ENCODE measurements at places on chromosomes 1 and 21. TPM values are rescaled to one million over a fixed set of nuclear protein-coding genes. Genes with fewer than 3 reads are reported as not detected.

Gene MAP3K6
- polyA plus RNA-seq = 9.7 TPM

Gene FMO3
- not detected for polyA plus RNA-seq

Gene VSIG8
- polyA plus RNA-seq = 0.43 TPM

DNA sequence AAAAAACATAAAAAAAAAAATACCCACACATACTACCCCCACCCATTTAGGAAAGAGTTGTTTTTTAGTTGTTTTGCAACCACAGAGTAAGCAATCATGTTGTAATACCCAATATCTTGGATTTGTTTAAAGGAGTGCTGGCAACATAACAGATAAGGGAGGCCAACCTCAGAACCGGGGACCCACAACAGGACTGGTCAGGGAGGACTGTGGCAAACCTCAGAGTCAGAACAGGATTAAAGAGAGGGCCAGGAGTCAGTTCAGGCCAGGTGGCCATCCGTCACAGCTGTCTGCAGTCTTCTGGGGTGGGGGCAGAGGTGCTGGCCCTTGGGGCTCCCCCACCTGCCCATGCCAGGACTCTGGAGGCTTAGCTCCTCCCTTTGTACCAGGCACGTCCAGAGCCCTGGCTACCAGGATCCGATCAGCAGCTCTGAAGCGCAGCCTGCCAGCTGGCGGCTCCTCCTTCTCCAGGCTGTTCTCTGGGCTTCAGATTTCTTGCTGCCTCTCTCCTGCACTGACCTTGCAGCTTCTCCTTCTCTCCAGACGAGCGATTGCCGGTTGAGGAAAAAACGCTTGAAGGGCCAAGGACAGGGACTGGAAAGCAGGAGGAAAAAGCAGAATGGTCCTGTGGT is 7.9 kb downstream of the H6PD start:
- no peak for DNase-seq

GRCh38 chr1:206744683-206745082 is 25.9 kb upstream of the IL19 start:
- no peak for DNase-seq

DNA sequence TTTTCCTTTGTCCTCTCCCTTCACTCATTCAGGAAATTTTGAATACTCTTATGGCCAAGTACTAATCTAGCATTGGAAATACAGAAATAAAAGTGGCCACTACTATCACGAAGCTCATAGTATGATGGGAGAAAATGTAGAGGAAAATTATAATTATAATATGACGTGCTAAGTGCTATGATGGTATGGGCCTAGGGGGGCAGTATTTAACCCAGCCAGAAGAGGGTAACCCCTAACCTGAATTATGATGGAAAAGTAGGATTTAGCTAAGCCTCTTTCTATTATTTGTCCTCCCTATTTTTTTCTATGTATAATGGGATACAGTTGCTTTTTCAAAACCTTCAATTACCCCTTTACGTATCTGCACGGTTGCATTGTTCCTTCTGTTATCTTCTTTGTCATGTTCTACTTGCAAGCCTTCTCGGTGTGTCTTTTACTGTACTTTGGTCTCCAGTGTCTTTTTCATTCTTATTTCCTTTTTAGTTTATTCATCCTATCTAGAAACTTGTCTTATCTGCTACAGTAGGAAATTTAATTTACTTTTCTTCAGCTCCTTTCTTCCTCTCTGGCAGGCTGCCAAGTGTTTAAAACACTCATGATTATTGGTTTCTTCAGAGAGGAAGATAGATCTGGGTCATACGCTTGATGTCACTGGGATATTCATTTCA is 88.8 kb upstream of the GPR52 start:
- DNase-seq = no peak

- DNase-seq = no peak
Measured at GRCh38 chr1:238621405-238621804, 730.7 kb upstream of the ZP4 start.

DNA sequence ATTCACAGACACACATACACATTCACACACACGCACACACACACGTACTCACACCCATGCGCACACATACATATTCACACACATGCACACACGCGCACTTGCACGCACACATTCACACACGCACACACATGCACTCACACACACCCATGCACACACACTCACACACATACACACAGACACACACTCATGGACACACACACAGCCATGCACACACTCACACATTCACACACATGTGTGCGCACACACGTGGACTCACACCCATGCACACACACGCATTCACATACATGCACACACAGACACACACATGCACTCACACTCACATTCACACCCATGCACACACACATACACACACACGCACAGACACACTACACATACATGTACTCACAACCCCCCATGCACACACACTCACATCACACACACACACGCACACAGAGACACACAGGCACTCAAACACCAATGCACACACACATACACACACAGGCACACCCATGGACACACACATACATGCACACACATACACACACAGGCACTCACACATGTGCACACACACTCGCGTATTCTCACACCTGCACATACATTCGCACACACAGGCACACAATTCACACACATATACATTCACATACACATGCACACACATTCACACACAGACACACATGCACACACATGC is 589.1 kb downstream of the PTPRU start:
- no peak for DNase-seq

- no peak for DNase-seq
Measured at GRCh38 chr1:212759683-212760082, 31.9 kb downstream of the NSL1 start.

DNA sequence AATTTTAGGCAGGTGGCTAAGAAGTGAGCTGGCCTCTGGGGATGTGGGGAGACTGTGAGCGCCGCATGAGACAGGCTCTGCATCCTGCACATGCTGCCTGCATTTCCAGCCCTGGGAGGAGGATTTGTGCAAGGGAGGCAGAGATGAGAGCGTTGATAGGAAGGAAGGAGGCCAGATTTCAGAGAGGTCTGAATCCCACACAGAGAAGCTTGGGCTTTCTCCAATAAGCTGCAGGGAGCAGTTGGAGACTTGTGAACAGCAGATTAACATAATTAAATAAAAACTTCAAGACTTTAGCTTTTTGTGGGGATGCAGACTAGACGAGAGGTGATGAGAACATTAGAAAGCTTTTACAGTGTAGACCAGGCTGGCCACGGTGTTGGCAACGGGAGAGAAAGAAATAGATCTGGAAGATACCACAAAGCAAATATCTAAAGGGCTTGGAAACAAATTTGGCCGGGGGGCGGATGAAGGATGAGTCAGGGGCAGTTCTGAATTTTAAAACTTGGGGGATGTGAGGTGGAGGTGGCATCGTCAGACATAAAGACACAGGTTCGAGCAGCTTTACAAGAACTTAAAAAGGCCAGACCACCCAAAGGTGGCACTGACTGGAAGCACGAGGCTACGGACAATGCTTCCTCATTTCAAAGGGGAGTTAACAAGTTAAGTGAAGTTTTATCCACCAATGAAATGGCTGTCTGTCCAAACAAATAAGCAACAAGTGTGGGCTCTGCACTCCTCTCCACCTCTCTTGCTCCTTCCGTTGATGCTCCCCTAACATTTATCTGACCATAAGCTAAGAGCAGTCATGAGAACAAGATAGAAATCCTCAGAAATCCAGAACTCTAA is 57.0 kb downstream of the HIVEP3 start:
- no peak for DNase-seq

DNA sequence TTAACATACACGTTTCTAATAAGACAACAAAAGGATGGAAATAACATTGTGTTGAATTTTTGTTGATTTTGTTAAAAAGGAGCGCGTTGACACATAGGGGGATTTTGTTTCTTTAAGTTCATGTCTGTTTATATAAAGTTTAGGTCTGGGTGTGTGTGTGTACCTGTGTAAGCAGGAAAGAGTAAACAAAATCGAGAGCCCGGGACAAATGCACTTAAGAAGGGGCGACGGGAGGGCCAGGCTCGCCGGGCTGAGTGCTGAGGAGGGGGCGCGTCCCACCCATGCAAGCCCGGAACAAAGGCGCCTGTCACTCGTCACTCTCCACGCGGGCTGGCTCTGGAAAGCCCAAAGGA is 28.8 kb upstream of the TRIM17 start:
- DNase-seq = no peak

GRCh38 chr1:159098596-159098995 is 22.0 kb upstream of the AIM2 start:
- DNase-seq = no peak

GRCh38 chr1:229985613-229986010 is 81.4 kb upstream of the GALNT2 start:
- no peak for DNase-seq

DNA sequence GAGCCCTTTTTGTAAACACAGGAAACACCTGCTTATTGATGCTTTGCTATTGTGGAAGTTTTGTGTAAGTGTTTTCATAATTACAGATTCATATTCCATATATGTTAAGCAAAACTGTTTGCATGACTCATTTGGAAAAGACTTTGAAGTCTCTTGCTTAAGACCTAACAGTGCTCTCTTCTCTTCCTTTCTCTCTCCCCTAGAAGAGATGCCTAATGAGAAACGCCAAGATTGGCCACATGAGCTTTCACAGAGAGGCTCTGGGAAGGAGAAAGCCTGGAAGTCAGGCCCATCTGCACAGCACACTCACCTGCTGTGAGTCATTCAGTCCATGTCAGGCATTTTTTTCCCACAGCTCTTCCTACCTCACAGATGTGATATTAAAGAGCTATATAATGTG is 101.6 kb upstream of the PALMD start:
- DNase-seq = no peak

Data from renal pelvis (tissue), 12 donors.